NCI-H1092 (cell line): ENCODE measurements at places on chromosomes 4 and X.
A peak's percentile ranks its signal among the peaks of the same experiment; 100 is the strongest.

DNA sequence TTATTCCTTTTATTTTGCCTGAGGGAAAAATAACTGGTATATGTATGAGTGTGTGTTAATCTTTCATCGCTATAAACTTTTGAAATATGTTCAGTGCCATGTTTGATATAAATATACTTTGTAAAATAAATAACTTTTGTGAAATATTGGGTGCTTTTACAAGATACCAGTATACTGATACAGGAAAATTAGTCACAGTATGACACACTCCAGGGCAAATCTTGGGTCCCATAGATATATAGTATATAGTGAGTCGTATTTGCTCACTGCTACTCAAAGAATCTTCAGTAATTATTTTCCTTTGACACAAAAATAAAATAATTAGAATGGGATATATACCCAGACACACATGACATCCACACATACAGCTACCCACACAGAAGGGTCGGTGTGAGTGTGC, 472.3 kb downstream of the GRID2 start:
- no peak for DNase-seq

DNA sequence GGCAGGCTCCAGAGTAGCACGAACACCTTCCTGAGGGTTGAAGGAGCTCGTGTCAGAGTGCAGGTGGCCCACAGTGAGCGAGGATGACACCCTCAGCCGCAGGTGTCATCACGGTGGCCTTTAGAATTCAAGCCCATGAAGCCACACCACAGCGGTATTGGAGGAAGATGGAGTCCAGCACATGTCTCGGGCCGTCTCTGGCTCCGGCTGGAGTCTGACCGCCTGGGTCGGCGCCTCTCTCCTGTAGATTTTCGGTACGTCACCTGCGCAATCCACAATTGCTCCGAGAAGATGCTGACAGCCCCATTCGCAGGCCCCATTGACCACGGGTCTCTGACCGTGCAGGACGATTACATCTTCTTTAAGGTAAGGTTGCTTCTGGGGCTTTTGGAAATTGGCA, 229.4 kb upstream of the PSAPL1 start:
- no peak for DNase-seq

GRCh38 chr4:76897536-76898384, at the start of gene SOWAHB:
SOWAHB (minus strand) TSS chr4:76898144; CDS start chr4:76897849, 295 bp downstream.
- peak; percentile 13 for DNase-seq

DNA sequence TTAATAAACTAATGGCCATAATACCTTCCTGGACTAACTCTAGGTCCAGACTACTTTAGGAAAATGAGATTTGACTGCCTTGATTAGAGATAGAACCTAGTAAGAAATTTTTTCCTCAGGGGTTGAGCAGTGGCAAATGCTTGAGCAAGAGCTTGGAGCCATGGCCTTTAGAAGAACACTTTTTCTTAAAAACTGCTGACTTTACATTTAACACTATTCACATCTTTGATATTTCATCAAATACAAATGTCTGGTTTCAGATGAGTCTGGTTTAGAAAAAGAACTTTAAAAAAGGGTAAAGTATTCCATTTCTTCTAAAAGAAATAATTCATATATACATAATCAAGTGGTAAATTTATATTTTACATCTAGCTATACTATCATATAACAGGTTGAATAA, 680.9 kb upstream of the PITX2 start:
- no peak for DNase-seq

DNA sequence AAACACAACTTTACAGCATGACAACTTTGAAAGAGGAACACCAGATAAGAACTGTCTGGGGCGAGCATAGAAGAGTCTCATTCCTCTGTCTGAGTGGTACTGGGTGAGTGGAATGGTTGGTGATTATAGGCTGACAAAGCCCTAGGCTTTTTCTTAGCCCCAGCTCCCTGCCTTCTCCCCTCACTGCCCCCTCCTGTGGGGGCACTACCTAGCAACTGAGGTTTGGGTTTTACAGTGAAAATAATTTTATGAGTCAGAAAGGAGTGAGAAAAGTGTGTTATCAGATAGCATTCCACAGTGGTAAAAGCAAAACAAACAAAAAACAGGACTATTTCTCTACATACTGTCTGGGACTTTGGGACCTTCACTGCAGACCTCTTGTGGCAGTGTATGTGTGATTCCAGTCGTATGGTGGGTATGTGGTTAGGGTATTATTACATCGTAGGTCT, 10.5 kb upstream of the TMEM165 start:
- no peak for DNase-seq

GRCh38 chr4:23818097-23818885, 71.6 kb downstream of the PPARGC1A start:
- peak; percentile 56 for DNase-seq

DNA sequence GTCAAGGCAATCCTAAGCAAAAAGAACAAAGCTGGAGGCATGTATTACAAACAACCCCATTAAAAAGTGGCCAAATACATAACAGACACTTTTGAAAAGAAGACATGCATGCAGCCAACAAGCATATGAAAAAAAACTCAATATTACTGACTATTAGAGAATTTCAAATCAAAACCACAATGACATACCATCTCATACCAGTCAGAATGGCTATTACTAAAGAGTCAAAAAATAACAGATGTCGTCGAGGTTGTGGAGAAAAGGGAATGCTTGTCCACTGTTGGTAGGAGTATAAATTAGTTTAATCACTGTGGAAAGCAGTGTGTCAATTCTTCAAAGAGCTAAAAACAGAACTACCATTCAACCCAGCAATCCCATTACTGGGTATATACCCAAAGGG, 604.6 kb upstream of the GRIA3 start:
- DNase-seq = no peak

DNA sequence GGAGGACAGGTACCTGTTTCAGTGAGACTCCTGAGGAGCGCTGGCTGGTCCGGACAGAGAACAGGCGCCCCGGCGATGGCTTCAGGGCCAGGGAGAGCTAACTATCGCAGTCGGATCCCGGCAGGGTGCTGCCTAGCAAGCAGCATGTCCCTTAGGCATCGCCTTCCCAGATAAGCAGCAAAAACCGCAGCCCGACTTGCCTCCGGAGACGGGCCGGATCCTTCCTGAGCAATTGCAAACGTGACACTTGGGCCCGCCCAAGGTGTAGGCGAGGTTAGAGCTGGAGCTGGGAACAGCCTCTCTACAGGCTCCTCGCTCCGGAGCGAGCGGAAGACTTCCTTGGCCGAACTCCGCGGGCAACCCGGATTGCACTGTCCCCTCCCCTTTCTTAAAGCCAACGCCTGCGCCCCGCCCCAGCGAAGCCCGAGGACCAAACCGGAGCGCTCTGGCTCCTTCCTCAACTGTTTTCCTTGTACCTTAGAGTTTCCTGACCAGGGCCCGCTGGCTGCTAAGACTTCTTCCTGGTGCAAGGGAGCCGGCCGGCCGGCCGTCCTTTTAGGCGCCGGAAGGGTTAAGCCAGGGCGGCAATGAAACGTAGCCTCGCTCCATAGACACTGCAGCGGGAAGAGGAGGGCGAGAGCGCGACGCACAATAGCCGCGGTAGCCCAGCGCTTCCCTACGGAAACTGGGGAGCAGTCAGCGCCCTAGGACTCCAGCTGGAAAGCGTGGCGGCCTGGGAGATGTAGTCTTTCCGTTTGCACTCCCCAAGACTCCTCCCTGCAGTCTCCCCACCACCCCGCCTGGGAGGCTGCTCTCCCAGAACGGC, at the start of gene OPHN1:
TSS of gene OPHN1 (minus strand) at position 341 of the 826 bp plus-strand sequence. CDS start 475 bp downstream, outside the sequence.
- no peak for DNase-seq

- DNase-seq = no peak
Observed at GRCh38 chr4:105058177-105058812, 88.4 kb upstream of the TET2 start.

DNA sequence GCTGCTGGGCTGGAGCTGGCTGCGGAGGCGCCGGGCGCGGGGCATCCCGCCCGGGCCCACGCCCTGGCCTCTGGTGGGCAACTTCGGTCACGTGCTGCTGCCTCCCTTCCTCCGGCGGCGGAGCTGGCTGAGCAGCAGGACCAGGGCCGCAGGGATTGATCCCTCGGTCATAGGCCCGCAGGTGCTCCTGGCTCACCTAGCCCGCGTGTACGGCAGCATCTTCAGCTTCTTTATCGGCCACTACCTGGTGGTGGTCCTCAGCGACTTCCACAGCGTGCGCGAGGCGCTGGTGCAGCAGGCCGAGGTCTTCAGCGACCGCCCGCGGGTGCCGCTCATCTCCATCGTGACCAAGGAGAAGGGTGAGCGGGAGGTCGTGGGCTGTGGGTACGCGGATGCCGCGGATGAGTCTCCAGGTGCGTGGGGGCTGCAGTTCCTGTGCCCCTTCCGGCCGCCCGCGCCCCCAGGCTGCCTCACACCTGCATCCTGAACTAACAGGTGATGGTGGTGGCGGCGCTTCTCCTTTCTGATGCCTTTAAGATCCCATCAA, 499 bp downstream of the CYP2U1 start:
- DNase-seq = no peak

DNA sequence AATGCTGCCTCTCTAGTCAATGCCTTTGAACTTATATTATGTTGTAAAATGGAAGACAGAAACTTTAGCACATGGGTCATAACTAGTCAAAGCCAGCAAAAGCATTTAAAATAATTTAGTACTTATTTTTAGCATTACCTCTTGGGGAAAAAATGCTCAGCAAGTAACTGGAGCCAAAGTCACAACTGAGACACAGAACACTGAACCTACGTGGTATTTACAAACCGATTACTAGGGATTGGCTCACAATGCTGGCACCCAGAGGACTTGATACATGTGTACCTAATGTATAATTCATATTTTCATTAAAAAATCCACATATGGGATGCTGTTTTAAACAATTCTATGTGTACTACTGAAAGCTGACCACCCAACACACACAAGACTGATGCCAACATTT, 38.4 kb downstream of the PHKA2 start:
- no peak for DNase-seq

DNA sequence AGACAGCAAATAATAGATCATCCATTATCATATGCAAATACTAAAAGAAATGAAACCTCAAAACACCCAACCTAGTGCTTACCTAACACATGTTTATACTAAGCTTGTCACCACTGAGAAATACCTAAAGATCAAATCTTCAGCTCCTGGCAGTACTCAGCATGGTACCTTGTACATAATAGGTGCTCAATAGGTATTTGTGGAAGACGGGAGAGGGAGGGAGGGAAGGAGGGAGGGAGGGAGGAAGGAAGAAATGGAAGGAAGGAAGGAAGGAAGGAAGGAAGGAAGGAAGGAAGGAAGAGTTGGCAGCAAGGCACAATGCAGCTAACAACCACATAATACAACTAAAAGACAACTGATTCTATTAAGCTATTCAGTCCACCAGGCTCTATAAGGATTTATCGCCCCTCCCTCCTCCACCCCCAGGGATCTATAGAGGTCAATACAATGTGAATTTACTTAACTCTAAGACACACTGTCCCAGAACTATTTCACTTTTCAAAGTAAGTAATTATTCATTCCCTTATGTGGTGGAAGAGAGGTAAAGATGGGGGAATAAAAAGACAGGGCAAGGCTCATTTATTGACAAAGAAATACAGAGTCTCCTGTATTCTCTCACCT, 328.9 kb downstream of the PAPSS1 start:
- DNase-seq = no peak

DNA sequence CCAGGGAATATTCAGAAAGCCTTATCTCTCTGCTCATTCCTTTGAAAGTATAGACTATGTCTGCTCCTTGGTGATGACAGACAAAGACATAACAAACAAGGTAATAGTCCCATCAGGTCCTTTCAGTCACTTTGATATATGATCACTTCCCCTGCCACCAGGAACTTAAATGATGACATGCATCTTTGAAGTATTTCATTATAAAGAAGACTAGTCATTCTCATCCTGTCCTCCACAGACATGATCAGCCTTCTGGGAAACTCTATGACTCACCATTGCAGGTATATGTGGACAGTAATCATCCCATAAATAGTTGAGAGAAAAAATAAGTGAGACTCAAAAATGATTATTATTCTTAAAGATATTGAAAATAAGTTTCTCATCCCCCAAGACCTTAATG, 117.5 kb upstream of the VCX2 start:
- no peak for DNase-seq

DNA sequence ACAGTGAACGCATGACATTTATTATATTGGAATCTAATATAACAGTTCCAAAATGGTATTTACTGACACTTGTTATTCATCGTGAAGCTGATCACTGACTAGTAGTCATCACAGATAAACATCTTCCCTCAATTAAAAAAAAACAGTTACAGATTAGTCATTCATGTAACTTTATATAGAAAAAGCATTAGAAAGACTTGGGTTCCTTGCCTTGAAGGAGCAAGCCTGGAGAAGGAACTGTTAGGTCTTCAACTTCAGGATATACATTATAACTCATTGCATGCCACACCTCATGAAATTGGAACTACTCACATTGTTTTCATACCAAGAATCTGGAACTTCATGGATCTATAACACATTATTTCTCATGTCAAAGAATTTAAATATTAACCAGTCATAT, 317.7 kb downstream of the CCSER1 start:
- DNase-seq = no peak

GRCh38 chrX:54807524-54808108, at the start of gene MAGED2:
MAGED2 (plus strand) TSS chrX:54807745; CDS start chrX:54809332, 1,587 bp downstream.
- peak; percentile 9 for DNase-seq

- DNase-seq = no peak
Observed at GRCh38 chr4:16126714-16127113, 42.9 kb upstream of the PROM1 start.

- DNase-seq = no peak
Observed at GRCh38 chr4:171676555-171677215, 136.5 kb upstream of the GALNTL6 start.

DNA sequence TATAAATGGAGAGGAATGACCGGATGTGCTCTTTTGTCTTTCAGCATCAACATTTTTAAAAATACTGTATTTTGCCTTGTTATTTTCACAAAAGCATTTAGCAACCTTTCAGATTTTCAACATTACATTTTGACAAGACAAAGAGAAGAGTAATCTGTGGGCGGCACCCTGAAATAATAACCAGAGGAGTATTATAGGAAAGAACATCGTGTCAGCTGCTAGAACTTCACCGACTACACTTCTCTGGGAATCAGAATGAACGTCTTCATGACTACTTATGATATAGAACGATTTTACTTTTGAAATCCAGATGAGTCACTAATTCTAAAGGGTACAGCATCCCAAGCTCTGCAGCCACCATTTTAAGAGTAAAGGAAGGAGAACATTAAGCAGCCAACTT, 531.5 kb upstream of the FRG1 start:
- no peak for DNase-seq

DNA sequence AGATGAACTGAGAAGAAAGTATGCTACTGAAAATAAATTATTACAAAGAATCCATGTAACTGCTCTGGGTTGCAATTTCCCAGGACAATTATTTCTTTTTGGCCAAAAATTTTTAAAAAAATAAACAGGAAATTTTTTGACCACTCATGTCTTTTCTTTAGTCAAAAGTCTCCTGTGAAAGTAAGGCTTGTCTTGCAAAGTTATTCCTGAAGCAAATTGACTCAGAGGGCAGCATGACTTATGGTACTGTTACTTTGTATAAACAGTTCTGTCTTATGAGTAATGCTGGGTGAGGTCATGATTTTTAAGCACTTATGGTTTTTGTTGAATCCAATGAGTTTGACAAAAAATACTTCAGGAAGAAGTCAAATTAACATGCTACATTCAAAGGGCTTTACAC, 292.8 kb upstream of the ARSJ start:
- no peak for DNase-seq

GRCh38 chr4:76388160-76388908, 32.6 kb downstream of the CCDC158 start:
- DNase-seq = no peak
